ENCODE measurements at places on chromosomes 6 and 20.
A peak's percentile ranks its signal among the peaks of the same experiment; 100 is the strongest.

DNA sequence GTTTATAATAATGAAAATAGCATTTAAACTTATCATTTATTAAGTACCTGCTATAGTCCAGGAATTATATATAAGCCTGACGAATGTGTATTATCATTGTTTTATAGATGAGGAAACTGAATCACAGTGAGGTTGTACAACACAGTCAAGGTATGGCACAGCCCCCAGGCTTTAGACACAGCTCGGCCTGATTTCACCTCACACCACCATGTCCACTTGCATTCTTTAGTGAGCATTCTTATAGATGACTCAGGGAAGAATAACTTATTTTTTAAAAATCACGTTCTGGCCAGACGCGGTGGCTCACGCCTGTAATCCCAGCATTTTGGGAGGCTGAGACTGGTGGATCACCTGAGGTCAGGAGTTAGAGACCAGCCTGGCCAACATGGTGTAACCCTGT is 289.0 kb downstream of the SYNE1 start:
- no peak for DNase-seq

- DNase-seq: no peak
Measured at GRCh38 chr6:72376736-72377135, 245.1 kb upstream of the KCNQ5 start.

- DNase-seq: peak; percentile 59
Measured at GRCh38 chr6:155085582-155086257, 90.6 kb downstream of the TIAM2 start.

DNA sequence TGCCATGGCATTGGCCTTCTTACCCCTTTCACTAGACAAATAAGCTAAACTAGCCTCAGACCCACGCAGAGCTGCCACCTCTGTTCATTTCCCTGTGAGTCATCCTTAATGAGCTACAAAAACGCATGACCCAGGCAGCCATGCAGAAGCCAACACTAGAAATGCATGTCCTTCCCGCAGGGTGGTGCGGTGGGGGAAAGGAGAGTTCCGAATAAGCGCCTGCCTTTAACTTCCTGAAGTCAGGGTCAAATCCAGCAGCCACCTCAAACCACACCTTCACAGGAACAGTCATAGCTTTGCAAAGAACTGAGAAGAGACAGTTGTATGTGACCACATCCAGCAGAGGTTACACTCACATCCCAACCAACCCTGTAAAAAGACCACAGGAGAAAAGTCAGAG is 40.4 kb downstream of the IRF4 start:
- DNase-seq: no peak

DNA sequence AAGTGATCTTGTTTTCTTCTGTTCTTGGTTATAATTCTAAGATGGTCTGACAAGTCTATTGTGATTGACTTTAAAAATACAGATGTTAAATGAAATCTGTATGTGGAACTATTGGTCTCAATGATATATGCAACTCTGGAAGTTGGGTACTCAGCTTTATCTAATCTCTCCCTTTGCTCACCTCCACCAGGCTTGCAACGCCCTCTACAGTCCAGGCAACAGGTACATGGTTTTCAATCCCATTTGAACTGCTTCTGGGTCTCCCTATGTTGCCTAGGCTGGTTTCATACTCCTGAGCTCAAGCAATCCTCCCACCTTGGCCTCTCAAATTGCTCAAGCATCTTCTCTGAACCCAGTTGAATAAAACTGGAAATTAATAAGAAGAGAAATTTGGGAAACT is 25.6 kb upstream of the HLA-DQB1 start:
- DNase-seq: peak; percentile 43

- no peak for DNase-seq
Measured at GRCh38 chr20:8647961-8648441, 420.9 kb upstream of the PLCB4 start.

GRCh38 chr6:11209369-11209768 is 23.1 kb downstream of the NEDD9 start:
- DNase-seq: no peak

- DNase-seq: no peak
Measured at GRCh38 chr6:51655517-51655916, 431.9 kb downstream of the PKHD1 start.

GRCh38 chr6:26043384-26044139 is 43.7 kb upstream of the HFE start:
- DNase-seq: peak; percentile 76

GRCh38 chr20:3045042-3045815 is 623 bp upstream of the MRPS26 start:
- peak; percentile 90 for DNase-seq

- no peak for DNase-seq
Measured at GRCh38 chr20:41453010-41453950, 86.7 kb upstream of the EMILIN3 start.

DNA sequence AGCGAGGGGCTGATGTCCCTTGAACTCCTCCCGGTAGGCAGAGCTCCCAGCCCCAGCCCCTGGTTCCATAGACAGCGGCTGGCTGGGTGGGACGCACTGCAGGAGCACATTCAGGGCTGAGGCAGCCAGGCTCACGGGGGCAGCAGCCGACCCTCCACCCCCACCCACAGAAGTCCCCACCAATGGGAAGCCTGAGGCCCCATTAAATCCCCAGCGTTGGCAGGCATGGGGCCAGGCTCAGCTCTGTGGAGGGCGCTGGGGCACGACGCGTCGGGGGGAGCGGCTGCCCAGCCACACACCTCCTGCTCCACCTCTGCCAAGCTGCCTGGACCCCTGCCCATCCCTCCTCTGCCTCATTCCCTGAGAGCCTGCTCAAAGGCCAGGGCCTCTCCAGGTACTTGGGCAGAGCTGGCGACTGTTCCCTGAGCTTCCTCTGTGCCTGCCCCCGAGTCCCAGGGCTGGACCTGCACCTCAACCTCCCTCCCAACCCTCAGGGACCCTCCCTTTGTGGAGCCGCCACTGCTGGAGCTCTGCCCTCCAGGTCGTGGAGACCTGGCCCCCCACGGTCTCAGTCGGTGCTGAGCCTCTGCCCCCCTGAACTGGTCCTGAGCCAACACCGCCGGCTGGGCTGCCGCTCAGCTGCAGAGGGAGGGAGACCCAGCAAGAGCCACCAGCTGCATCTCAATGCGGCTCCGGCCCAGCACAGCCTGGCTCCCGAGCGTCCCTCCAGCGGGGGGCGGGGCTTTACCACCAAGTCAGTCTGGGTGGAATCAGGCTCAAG is 9.1 kb downstream of the CHRNA4 start:
- DNase-seq: peak; percentile 77

DNA sequence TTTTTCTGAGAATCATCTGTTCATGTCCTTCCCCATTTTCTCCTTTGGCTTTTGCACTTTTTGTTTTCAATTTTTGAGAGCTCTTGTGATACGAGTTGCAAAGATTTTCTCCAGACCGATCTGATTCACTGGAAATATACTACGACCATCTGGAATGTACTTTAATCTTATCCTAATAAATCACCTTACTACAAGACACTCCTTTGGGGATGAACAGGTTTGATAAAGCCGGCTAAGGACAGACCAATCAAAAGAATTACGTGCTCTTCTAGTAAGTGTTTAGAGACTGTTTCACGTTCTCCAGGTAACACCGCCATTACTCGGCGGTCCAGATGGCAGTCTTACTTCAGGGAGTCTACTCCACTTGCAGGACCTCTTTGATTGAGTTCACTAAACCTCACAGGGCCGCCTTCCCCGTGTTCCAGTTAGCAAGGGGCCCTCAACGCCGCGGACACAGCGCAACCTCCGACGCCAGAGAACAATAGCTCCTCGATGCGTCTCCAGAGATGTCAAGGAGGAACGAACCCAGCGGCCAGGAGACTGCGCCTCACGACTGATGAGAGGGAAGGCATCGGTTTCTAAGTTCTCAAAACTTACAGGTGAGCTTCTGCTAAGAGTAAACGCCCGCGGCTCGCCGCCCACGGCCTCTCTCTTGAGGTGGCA is 920 bp upstream of the WTAP start:
- DNase-seq: no peak

GRCh38 chr20:41738604-41739206 is 120.5 kb upstream of the CHD6 start:
- DNase-seq: peak; percentile 58

GRCh38 chr20:48841875-48842529 is 14.2 kb upstream of the PREX1 start:
- DNase-seq: no peak

- no peak for DNase-seq
Measured at GRCh38 chr6:70371454-70372105, 41.7 kb upstream of the FAM135A start.

DNA sequence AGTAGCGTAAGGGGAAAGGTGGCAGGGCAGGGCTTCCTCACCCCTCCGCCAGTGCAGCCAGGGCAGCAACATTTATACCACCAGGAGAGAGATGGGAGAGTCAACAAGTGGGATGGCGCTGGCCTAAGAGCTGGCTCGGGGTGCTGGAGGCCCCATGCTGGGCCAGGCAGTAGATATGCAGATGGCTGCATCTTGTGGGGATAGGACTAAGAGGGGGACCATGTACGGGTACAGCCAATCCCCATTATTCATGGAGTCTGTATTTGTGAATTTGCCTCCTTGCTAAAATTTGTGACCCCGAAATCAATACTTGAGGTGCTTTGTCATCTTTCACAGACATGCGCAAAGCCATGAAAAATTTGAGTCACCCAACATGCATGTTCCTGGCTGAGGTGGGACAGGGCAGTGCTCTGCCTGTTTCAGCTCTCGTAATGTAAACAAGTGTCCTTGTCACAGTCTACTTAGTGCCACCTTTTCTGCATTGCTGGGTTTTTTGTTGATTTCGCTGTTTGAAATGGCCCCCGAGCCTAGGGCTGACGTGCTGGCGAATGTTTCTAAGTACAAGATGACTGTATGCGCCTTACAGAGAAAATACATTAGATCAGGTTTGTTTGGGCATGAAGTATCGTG is 27.5 kb upstream of the TAF8 start:
- DNase-seq: no peak

GRCh38 chr6:43969158-43969981 is 157.9 kb downstream of the MRPL14 start:
- DNase-seq: peak; percentile 20

- no peak for DNase-seq
Measured at GRCh38 chr6:135537741-135538301, 40.3 kb upstream of the AHI1 start.

GRCh38 chr6:15389765-15390723 is 144.2 kb downstream of the JARID2 start:
- DNase-seq: no peak

GRCh38 chr6:157759028-157759427 is 64.0 kb upstream of the SNX9 start:
- no peak for DNase-seq

GRCh38 chr6:131062241-131063027 is 611 bp downstream of the EPB41L2 start:
- peak; percentile 64 for DNase-seq

- DNase-seq: no peak
Measured at GRCh38 chr6:149084808-149085556, 232.5 kb upstream of the TAB2 start.

DNA sequence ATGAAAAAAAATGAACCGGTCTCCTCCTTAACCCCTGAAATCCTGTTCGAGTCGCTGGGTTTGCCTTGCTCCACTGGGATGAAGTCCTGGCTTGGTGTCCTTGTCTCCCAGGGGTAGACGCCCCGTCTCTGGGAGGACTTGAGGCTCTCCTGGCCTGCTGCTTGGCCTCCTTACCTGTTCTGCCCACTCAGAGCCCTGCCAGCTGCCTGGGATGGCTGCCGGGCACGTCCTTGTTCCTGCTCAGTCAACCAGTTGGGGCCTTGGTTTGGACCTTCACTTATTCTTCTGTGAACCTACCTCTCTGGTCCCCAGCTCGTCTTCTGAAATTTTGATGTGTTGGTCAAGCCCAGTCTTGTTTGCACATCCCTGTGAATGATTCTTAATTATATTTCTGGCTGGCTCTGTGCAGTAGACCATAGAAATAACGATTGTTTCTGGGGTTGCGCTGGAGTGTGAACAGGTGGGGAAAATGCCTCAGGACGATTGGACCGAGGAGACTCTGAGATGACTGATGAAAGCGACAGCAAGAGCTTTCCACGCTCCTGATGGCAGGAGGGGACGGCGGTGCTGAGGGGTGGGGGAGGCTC is 126.5 kb upstream of the ESR1 start:
- no peak for DNase-seq

DNA sequence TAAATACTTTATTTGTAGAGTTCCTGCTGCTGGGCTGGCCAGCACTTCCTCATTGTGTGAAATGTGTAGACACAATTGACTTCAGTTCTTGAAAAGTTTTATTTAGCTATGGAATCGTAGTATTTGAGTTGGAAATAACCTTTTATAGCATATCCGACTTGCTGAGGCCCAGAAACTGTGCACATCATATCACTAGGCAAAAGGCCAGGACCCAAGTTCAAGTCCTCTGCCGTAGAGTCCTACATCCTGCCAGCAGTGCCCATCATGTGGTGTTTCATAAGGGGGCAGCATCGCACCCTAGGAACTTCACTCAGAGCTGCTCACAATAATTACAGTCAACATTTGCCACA is 207.7 kb upstream of the SNX9 start:
- peak; percentile 37 for DNase-seq

DNA sequence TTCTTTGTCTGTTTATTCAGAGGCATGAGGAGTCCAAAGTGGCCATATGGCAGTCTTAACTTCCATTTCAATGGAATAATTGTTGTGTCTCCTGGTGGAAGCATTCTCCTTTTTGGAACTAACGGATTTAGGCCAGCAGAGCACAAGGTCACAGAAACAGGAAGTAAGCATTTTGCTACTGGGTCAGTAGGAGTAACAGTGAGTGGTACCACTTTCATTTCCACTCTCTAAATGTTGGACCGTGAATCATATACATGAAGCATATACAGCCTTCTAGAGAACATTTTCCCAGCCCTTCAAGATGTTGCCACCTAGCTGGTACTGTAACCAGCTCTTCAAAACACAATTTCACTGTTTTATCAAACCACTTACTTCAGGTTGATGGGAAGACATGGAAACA is 182.8 kb downstream of the EYS start:
- no peak for DNase-seq

- DNase-seq: peak; percentile 47
Measured at GRCh38 chr6:32852844-32853540, 512 bp downstream of the TAP1 start.

DNA sequence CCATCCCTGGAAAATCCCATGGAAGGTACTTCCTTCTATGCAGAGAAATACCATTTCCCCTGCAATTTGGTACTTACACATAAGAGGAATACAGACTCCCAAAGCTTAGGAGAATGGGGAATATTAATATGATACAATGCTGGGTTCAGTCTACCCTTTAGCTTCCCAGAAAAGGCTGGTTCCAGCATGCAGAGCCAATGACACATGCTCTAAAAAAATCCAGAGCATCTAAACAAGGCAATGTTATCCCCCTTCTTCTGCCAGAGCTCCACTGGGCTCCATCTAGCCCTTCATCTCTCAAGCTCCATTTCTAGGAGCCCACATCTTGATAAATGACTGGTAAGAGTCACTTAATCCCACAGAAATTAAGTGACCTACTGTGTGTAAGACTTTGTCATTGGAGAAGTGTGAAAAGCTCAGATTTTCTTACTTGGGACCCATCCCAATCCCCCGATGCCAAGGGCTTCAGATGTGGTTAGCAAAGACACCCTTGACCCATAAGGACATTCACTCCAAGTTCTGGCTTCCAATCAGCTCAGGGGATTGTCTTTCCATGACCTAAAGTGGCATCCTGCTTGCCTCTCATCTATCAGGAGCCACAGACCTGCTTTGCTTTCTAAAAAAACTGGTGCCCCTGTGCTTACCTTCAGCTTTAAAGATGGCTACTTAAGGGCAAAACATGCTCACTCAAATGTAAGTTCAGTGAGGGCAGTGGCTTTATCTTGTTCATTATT is 137.5 kb downstream of the UNC5CL start:
- no peak for DNase-seq

- no peak for DNase-seq
Measured at GRCh38 chr6:35490821-35491557, 5.9 kb downstream of the TEAD3 start.
